ENCODE measurements at places on chromosomes 4 and X.

DNA sequence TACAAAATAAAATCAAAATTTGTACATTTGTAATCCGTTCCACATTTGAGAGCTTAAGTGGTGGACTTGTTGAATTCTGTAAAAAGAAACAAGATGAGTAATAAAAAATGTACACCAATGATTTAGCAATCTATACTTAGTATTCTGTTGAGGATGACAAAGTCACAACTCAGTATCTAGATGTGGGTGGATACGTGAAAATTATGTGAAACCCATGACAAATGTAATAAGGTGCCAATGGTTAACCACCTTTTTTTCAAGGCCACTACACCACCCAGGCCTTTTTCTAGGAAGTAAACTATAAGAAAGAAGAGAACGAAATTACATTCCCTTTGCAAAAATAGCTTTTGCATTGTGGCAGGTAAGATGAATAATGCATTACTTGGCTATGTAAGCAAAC is 77.0 kb downstream of the ATP8A1 start:
- DNase-seq: no peak

GRCh38 chrX:16137416-16138107 is 14.2 kb downstream of the GRPR start:
- no peak for DNase-seq

DNA sequence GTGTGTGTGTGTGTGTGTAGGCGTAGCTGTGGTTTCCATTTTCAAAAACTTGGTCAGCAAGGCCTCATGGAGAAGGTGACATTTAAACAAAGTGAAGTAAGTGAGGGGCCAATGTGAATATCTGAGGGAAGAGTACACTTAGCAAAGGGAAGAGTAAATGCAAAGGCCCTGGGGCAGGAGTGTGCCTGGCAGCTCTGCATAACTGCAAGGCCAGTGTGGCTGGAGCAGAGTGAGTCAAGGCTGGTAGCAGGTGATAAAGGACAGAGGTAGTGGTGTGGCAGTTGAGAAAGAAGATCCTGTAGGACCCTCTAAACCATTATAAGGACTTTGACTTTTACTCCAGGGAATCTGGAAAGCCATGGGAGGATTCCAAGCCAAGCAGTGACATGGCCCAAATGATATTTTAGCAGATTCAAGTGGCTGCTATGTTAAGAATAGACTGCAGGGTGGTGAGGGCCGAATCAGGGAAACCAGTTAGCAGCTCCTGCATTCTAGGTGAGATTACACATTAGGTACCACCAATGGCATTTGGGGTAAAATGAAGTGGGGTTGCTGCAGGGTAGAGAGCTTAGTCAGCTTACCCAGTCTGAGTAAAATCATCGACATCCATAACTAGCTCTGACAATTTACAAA is 5.9 kb upstream of the TBC1D1 start:
- no peak for DNase-seq

DNA sequence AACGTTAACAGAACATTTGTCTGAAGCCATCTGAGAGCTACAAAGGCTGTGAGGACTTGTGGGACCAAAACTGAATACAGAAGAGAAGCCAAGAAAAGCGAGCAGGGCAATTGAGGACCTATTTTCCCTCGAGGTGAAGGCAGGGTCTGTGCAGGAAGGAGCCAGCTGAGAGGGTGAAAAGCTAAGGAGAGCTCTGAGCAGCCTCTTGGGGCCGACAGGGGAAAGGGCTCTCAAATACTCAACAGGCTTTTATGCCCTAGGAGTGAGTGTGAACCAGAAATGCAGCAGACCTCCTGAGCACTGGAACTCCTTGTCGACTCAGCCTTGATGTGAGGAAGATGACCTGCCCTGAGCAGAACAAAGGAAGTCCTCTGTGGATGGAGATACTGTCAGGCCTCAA is 54.2 kb downstream of the C4orf50 start:
- DNase-seq: no peak

DNA sequence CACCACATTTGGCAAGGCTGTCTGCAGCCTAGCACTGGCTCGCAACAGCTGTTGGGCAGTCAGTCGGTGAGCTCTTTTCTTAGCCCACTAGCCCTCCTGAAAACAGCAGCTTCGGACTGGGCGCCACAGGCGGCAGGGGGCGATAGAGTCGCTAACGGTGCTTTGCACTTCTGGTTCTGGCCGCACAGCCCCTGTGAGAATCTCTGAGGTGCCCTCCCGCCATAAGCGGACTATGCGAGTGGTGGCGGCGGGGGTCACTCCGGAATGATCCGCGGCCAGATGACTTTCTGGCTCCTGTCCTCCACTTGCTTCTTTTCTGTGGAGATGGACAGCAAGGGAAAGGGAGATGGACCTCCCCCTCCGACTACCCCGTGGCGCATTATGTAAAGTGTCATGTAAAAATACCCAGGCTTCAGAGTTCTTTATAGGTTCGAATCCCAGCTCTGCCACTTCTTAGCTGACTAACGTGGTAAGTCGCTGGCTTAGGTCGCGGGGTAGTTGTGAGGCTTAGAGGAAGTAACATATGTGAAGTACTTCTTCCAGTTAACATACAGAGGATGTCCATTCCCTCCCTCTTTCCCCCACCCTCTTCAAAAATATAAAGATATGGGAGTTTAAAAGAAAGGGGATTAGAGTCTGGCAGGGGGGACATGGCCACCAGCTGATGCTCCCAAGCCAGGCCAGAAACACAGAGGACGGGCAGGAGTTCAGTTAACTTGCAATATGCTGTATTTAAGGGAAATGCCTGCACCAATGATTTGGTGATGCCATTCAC is 11.0 kb downstream of the ARHGAP36 start:
- DNase-seq: peak; percentile 54

DNA sequence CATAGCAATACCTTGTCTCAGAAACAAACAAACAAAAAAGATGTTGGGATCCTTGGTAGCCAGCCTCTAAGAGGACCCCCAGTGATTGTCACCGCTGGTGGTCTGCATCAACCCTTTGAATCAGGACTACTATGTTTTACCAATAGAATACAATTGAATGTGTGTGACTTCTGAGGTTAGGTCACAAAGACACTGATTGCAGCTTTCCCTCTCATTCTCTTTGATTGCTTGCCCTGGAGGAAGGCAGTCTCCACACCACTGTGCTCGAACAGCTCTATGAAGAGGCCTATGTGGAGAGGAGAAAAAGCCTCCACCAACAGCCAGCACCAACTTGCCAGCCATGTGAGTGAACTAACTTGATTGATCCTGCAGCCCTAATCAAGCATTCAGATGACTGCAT is 2.8 kb upstream of the SMIM14 start:
- no peak for DNase-seq

Data from hepatocyte (in vitro differentiated cells).